Mesendoderm (in vitro differentiated cells): ENCODE measurements at places on chromosomes 12 and 14.

GRCh38 chr12:7151532-7151931 lies 21.4 kb downstream of the CLSTN3 start:
- DNase-seq, result no peak

- DNase-seq, result no peak
Observed at GRCh38 chr12:32545413-32545980, 133.6 kb upstream of the DNM1L start.

DNA sequence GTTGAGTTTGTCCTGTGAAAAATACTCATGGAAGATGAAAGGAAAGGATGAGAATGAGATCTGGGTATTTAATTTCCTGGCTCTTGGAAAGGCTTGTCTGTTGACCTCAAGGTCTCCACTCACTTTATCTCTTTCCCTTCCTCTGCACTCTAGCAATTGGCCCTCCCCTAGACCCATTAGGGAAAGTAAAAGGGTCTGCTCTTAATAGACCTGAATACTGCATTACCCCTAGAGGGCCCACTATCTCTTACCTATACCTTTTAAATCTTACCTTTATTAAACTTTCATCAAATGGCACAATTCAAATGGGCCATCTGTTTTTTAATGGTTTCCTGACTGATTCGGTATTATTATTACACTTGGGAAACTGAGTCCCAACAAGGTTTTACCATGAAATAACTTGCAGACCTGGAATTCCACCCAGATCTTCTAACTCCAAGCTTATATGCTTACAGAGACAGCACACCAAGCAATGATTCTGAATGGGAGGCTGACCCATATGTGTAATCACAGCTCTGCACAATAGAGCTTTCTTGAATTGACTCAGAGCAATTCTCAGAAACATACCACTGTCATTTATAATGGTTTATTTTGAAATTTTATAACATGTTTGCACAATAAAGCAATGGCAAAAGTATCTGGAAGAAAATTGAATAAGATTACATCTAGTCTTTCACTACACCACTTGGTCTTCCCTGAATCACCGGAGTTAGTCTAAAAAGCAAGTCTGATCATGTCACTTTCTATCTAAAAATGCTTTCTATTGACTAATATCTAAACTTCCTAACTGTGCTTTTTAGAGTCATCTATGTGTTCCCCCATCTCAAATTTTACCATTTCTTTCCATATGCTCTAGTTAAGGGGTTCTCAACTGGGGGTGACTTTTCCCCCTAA lies 618.5 kb downstream of the NRXN3 start:
- DNase-seq, result peak; percentile 8

GRCh38 chr14:76941544-76941943 lies 87.0 kb downstream of the IRF2BPL start:
- no peak for DNase-seq

- no peak for DNase-seq
Observed at GRCh38 chr12:19125325-19125724, 4.2 kb upstream of the PLEKHA5 start.

DNA sequence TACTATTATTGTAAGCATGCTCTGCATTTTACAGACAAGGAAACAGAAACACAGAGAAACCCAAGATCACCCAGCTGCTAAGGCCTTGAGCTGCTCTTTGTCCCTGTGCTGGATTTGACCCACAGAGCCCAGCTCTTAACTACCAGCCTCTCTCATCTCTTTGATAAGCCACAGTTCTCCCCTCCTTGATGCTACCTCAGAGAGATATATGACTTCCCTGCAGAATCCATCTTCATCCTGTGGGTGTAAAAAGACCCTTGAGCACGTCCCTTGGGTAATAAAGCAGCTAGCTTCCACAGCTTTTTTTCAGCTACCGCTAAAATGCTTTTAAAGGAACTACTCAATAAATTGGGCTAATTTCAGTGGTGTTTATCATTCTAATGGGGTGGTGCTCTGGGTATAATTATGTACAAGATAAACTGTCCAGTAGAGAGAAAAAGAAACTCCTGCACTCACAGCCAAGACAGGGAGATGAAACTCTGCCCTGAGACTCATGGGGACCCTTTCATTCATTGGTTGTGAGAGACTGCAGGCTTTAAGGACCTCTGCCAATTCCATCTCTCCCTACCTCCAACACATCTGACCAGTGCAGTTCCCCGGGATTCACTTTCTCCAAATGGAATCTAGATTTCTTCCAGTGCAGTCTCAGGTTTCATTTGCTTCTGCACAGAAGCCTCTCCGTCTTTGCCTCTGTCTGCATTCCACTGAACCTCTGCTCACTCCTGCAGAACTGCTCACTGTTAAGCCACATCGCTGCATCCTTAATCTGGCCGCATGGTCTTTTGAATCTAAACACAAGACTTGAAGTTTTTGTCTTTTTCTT lies 24.7 kb upstream of the NTF3 start:
- DNase-seq, result no peak

- peak; percentile 33 for DNase-seq
Observed at GRCh38 chr14:39683691-39684260, 251.5 kb upstream of the FBXO33 start.

- no peak for DNase-seq
Observed at GRCh38 chr12:118418385-118419057, 42.2 kb downstream of the SUDS3 start.

DNA sequence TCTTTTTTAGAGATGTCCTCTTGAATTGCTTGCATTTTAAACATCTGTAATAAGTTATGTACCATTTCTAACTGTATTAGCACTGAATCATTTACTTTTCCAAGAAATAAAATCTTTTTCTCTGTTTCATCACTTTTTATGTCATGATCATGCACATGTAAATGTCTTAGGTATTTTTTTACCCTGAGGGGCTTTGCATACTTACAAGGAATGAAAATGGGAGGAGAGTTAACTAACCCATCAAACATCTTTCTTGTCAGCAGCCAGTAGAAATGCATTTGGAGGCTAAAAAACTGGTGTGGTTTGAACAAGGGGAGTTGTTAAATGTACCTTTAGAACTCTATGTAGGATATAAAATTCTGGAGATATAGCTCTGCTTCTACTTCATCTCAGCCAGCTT lies 1080.3 kb downstream of the GALC start:
- DNase-seq, result no peak

DNA sequence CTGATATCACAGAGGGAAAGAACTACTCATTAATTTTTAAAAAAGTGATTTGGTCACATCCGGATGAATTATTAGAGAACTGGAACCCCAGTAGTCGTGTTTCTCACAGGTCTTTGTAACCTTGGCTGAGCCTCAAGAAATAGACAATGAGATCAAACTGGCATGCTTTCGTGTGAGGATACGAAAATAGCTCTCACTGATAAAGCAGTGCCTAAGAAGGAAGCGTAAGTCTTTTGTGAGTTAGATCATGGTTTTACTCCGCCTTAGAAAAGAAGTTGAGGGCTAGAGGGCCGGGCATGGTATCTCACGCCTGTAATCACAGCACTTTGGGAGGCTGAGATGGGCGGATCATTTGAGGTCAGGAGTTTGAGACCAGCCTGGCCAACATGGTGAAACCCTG lies 33.8 kb upstream of the GALNT16 start:
- DNase-seq, result peak; percentile 23

GRCh38 chr12:111330800-111331752 lies 37.8 kb downstream of the PHETA1 start:
- DNase-seq, result peak; percentile 79

DNA sequence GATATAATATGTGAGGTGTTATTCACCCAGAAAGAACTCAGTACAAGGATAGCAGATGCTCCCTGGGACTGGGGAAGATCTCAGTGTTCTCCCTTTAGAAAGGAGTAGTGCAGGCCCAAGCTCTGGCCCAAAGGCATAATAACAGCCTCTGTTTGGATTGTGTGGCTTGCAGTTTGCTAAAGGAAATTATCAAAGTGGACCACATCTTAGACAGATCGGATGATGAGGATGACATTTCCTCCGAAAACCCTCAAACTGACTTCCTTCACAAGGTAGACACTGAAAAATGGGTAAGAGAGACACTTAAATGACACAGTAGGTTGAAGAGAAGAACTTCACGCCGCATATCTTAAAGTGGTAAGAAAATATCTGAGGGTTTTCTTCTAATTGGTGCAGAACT lies 26.1 kb downstream of the SMCO2 start:
- no peak for DNase-seq

- DNase-seq, result no peak
Observed at GRCh38 chr12:86389949-86390348, 133.8 kb upstream of the MGAT4C start.

DNA sequence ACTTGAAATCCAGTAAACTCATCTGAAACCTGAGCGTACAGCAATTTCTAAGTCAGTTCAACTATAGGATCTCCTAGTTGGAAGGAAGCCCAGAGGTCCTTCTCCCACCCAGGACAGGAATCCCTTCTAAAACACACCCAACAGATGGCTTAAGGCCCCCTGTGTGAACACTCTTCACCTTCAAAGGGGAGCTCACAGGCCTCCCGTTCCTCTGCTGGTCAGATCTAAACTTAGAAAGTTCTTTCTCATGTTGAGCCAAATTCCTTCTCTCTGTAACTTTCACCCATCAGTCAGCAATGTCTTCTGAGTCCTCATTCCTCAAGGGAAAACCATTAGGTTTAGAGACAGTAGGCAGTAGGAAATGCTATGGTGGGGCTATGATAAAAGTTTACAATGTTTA lies 355.2 kb downstream of the PCNX1 start:
- DNase-seq, result no peak

DNA sequence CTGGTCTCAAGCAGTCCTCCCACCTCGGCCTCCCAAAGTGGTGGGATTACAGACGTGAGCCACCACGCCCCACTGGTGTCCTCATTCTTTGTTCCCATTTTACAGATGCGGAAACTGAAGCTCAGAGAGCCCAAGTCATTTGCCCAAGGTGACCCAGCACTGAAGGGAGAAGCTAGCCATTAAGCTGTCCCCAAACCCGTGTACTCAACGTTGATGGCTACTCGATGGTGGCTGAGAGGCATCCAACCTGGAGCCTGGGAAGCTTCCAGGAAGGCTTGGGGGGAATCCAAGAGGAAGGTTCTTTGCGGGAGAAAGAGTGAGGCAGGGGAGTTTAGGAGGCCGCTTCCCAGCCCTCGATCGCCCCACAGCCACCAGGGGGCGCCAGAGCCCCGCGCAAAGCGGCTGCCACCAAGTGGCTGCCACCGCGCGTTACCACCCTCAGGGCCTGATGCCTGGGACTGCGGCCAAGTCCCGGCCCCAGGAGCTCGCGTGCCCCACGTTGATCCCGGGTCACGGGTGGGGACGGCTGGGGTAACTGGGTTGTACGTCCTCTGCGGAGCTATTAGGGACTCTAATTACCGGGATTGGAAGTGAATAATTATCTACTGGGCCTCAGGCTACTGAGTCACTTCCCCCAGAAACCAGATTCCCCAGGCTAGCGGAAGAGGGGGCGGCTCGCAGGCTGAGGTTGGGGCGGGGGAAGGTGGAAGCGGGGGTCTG lies 8.8 kb upstream of the SH2B3 start:
- DNase-seq, result peak; percentile 84

GRCh38 chr14:77143071-77143470 lies 1.5 kb upstream of the ZDHHC22 start:
- DNase-seq, result no peak

- no peak for DNase-seq
Observed at GRCh38 chr12:74985293-74985985, 224.2 kb downstream of the KCNC2 start.

- no peak for DNase-seq
Observed at GRCh38 chr12:50551866-50552265, 47.1 kb downstream of the DIP2B start.

- DNase-seq, result no peak
Observed at GRCh38 chr14:102856179-102856578, 66.3 kb upstream of the AMN start.

- no peak for DNase-seq
Observed at GRCh38 chr14:104897330-104898194, 27.1 kb upstream of the PLD4 start.

- no peak for DNase-seq
Observed at GRCh38 chr12:132426349-132427173, 63.4 kb upstream of the FBRSL1 start.

GRCh38 chr12:111201036-111201435 lies 167.9 kb downstream of the PHETA1 start:
- peak; percentile 17 for DNase-seq

GRCh38 chr12:104063712-104064030 lies 660 bp upstream of the HCFC2 start:
- DNase-seq, result no peak

DNA sequence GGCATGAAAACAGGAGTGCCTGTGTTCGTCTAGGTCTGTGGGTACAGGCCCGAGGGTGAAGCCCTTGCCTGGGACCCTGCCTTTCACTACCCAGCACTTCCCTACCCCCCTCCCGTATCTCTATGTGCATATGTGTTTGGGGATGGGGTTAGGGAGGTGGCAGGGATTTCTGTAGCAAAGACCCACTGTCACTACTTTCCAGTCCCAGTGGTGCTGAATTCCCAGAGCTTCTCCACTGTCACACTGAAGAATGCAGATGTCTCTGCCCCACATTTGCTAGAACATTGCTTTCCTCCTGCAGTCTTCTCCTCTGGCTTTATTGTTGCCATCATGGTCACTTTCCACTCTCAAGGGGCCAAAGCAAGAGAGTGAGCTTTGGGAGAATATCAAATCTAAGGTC lies 203.9 kb downstream of the MYRFL start:
- no peak for DNase-seq

DNA sequence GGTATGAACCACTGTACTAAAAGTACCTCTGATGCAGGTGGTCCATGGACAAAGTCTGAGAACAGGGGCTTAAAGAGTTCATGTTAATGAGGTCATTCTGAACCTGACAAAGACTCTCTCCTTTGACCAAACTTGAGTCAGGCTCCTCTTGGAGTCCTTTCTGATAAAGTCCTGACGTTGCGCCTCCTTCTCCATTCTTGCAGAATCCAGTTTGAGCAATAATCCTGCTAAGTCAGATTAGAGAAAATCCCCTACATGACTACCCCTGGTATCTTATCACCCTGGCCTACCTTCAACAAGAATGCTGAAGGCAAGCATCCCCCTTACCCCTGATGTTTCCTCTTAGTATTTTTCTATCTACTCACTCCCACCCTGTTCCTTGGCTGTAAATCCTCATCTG lies 46.0 kb upstream of the ISM2 start:
- peak; percentile 8 for DNase-seq

DNA sequence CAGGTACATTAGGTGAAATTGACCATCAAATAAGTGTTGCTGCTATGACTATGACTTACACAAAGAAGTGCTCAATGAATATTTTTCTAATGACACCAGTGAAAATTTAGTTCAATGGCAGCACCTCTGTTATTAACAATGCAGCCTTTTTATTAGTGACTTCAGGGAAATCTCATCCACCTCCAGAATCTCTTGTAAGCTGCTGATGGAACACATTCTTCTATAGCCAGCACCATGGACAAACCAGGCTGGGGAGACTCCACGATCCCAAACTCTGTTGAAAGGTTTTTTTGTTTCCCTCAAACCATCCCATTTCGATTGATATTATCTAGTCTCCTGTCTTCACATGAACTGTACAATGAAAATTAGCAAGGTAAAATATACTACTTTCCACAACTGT lies 265.9 kb downstream of the ITPR2 start:
- DNase-seq, result no peak

DNA sequence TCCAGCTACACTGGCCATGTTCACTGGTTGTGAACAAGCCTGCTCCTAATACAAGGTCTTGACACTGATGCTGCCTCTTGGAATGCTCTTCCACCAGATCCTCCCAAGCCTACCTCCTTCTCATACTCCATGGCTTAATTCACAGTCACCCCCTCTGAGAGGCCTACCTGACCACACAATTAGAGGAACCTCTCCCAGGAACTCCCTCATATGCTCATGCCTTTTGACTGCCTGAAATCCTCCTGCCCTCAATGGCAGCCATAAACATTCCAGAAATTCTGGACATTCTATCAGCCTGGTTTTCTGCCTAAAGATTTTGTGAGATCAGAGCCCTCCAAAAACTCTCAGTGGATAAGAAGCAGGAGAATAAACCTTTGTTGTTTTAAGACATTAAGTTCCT lies 340.2 kb downstream of the C12orf75 start:
- peak; percentile 50 for DNase-seq
